ENCODE measurements at places on chromosomes 3 and 15.

GRCh38 chr3:29700256-29700655 lies 419.4 kb downstream of the RBMS3 start:
- no peak for DNase-seq

- no peak for DNase-seq
These were observed 45.5 kb downstream of the PTH1R start for GRCh38 chr3:46922871-46923558.

DNA sequence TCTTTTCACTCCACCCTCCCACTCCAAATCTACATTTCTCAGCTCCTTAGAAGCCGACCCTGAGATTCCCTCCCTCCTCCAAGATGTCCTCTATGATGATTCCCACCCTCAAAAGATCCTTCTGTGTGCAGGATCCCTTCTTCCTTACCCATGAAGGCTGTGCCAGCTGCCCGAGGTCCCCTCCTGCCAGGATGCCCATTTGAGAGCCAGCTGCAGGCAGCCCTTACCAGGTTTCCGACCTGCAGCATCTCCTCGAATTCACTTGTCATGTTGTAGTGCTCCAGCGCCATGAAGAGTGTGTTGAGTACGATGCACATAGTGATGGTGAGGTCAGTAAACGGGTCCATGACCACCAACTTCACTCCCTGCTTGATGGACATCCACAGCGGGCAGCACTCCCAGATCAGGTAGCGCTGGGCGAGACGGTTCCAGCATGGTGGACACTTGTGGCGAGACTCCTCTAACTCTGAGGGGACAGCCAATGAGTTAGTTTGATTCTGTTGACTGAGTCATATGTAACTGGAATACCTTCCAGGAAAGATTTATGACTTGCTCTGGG lies 51.9 kb downstream of the SCN5A start:
- DNase-seq: no peak

DNA sequence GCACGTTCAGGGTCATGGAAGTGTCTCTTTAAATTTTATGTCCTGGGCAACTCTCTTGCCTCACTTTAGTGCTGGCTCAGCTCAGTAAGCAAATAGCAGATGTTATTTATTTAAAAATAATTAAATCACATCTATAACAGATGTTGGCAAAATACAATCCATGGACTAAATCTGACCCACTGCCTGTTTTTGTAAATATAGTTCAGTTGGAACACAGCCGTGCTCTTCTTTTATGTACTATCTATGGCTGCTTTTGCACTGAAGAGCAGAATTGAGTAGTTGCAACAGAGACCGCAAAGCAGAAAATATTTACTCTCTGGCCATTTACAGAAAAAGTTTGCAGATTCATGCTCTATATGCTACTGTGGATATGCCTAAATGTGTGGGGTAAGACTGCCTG lies 79.2 kb downstream of the SAMMSON start:
- no peak for DNase-seq

DNA sequence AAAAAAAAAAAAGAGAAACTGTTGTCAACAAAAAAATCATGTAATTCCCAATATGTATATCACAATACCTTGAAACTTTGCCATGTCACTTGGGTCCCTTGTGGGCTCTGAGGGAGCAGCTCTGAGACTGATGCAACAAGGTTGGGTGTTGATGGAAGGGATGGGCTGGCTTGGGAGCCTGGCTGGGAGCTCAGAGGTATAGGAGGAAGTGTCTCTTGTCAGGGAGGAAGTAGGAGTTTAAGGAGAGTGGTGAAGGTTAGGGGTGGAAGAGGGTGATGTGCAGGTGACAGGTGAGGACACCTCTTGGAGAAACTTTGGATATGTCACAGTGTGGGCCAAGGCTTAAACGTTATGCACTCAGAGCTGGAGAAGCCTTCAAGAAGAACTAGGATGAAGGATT lies 2.0 kb upstream of the TM6SF1 start:
- no peak for DNase-seq

DNA sequence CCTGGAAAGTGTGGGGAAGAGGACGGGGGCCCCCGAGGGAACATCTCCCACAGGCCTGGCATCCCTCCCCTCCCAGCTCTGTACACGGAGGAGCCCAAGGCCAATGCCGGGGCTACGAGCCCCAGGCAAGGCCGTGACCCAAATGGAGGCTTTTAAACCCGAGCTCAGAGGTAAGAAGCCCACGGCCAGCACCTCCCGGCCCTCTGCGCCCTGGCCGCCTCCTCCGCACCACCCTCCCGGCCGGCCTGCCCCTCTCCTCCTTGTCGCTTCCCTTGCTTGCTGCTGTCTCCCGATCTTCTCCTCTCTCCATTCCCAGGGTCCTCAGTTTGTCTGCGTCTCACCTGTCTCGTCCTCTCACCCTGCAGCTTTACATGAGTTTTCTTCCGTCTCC lies 1.3 kb downstream of the MUC4 start:
- DNase-seq: no peak

- DNase-seq: no peak
These were observed 48.0 kb downstream of the TYRO3 start for GRCh38 chr15:41606997-41607396.

DNA sequence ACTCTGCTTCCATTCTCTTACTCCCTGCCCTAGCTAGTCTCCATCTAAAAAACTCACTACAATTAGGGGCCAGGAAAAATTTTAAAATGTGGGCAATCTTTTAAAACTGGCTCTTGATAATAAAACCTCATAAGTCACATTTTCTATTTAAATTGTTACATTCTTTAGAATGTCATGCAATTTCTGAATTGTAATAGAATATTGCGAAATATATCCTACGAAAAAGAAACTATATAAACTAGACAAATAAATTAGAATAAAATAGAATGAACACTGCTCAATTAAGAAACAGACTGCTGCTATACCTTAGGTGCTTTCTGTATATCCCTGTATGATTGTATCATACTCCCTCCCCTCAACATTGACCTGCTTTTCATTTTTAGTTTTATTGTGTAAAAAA lies 826.0 kb downstream of the IGSF11 start:
- DNase-seq: no peak

GRCh38 chr3:118900737-118901525 lies 133.7 kb downstream of the IGSF11 start:
- DNase-seq: no peak

GRCh38 chr15:31212326-31213080 lies 111.0 kb upstream of the TRPM1 start:
- DNase-seq: no peak

- DNase-seq: no peak
These were observed 148.5 kb downstream of the DCLK3 start for GRCh38 chr3:36615861-36616260.

DNA sequence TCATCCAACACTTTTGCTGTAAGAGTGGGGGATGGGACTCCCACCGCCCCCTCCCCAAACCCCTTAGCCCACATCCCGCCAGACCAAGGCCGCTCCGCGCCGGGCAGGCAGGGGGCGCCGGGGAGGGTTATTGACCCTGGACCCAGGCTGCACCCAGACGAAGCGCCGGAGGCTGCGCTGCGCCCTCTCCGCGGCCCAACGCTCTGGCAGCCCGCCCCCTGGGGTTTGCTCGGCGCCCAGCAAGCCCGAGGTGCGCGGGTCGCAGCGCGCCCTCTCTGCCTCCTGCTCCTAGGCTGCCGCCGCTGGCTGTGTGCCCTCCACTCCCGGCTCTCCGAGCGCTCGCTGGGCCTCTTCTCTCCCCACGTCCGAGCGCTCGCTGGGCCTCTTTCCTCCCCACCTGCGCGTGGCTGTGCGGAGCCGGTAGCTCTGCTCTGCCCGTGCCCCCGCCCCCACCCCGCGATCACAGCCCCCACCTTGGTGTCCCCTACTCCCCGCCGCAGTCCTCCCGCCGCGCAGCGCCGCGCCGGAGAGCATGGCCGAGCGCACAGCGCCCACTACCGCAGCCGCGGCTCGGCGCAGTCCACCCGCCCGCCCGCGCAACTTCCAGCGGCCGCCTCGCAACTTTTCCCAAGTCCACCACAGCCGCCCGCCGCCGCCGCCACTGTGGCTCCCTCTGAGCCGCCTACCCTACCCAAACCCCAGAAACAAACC lies 1.2 kb downstream of the MECOM start:
- no peak for DNase-seq

- no peak for DNase-seq
These were observed 99.8 kb downstream of the NSUN3 start for GRCh38 chr3:94162700-94163099.

GRCh38 chr3:168738527-168739325 lies 643.0 kb upstream of the GOLIM4 start:
- no peak for DNase-seq

DNA sequence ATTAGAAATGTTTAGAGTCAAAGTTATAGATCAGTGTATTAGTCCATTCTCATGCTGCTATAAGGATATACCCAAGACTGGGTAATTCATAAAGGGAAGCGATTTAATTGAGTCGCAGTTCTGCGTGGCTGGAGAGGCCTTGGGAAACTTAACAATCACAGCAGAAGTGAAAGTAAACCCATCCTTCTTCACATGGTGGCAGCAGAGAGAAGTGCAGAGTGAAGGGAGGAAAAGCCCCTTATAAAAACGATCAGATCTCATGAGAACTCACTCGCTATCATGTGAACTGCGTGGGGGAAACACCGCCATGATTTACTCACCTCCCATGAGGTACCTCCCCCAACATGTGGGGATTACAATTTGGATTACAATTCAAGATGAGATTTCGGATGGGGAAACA lies 871.5 kb downstream of the DIPK2A start:
- DNase-seq: no peak

Measured in CD4-positive, alpha-beta T cell treated with Interleukin-4 for 1 hour (primary cell).